ENCODE measurements at places on chromosomes 11 and 22.

- DNase-seq: no peak
These were observed 108.4 kb upstream of the ZC3H12C start for GRCh38 chr11:109984634-109985289.

GRCh38 chr11:7555052-7555699 lies 41.4 kb downstream of the PPFIBP2 start:
- no peak for DNase-seq

GRCh38 chr11:62035293-62035692 lies 67.9 kb upstream of the FTH1 start:
- DNase-seq: no peak

DNA sequence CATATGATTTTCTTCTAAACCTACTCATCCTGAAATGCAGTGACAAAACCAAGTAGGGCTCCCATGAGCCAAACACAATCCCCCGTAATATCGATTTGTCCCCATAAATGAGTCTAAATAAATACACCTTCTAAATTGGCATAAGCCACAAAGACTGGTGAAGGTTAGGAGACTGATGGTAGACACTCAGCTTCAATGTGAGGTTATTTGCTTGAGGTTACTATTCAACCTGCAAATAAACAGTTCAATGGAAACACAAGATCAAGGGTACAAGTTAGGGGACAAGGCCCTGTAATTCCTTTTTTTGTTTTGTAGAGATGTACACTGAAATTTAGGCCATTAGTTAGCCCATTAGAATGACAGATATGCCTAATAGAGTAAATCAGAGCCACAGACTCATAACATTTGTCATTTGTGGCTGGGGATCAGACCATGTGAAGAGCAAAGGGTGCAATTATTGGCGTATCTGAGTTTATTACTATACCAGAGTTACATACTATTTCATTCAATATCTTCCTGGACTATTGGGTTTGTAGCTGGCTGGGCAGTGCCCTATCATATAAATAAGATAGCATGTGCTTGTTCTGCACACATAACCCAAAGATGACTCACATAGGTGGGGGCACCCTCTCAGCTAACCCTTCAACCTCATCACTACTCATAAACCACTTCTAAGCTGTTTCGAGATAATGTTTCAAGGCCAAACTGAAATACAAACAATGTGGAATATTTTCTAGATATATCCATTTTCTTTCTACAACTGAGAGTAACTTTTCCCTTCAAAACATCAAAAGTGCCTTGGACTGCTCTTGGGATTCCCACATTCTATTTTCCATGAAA lies 695.3 kb downstream of the KCNA4 start:
- no peak for DNase-seq

DNA sequence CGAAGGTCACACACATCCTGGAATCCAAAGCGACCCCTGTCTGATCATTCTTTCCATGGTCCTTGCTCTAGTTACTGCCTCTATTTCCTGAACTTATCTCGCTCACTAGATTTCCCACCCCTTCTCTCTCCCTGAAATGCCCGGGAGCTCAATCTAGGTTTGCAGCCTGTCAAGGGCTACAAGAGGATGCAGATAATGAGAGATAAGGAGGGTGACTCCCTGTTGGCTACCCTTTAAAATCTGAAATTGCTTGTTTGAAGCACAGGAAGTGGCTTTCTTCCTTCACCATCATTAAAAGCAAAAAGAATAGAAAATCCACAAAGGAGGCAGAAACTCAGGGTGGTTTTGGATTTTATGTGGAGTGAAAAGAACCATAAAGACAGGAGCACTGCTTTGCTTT lies 13.0 kb upstream of the FLI1 start:
- DNase-seq: no peak

DNA sequence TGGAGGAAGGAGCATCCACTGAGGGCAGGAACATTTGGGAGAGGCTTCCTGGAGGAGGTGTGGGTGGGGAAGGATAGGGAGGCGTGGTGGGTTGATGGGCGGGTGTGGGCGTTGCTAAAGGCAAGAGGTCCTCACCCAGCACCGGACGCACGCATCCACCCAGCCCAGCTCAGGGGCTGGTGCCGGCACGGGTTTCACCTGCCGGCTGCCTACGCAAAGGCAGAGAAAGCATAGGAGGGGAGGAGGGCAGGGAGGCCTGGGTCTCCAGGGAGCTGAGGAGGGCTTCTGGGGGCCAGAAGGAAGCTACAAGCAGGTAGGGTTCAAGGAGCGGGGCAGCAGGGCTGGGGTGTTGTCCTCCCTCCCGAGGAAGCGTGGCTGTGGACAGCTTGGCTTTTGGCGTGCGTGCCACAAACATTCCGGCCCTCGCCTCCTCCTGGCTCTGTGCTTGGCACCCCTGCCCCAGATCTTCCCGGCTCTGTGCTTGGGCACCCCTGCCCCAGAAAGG lies 7.8 kb downstream of the SSH3 start:
- DNase-seq: no peak

GRCh38 chr11:37612146-37612545 lies 1014.1 kb upstream of the RAG2 start:
- no peak for DNase-seq

- peak; percentile 23 for DNase-seq
These were observed 2.9 kb upstream of the ADAMTS8 start for GRCh38 chr11:130431331-130431773.

- DNase-seq: no peak
These were observed 522 bp downstream of the RHOG start for GRCh38 chr11:3840004-3840869.

GRCh38 chr22:26471522-26471921 lies 12.1 kb downstream of the HPS4 start:
- DNase-seq: no peak

- peak; percentile 46 for DNase-seq
These were observed at the start of gene HDAC10 for GRCh38 chr22:50250555-50251476. Gene HDAC10 (minus strand): TSS chr22:50251265. CDS start chr22:50251032, 233 bp downstream.

DNA sequence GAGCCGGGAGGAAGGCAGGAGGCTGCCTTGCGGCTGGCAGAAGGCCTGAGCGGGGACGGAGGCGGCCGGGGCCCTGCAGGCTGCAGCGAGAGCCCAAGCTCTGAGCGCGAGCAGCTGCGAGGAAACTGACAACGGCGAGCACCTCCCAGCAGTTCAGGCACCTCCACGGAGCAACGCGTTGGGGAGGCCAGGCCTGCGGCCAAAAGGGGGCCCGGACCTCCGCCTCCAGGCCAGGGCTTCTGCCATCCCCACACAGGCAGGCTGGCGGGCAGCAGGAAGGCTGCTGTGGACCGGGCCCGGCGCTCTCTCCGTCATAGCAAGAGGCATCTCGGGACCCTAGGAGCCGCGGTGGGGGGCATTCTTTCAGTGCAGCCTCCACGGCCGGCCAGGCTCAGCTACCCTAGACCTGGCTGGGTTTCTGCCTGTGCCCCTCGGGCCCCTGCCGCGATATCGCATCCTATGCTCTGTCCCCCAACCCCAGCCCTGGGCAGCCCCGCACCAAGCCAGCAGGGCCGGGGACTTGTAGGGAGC lies 22.9 kb upstream of the SLC22A12 start:
- DNase-seq: no peak

- no peak for DNase-seq
These were observed 6.7 kb downstream of the ZBTB44 start for GRCh38 chr11:130308059-130308458.

DNA sequence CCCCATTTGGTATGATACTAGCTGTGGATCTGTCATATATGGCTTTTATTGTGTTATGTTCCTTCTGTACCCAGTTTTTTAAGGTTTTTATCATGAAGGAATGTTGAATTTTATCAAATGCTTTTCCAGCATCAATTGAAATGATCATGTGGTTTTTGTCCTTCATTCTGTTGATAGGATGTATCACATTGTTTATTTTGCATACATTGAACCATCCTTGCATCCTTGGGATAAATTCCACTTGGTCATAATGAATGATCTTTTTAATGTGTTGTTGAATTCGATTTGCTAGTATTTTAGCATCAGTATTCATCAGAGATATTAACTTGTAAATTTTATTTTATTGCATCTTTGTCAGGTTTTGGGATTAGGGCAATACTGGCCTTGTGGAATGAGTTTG lies 31.1 kb downstream of the TAF1D start:
- DNase-seq: no peak

- no peak for DNase-seq
These were observed 74.7 kb downstream of the MED15 start for GRCh38 chr22:20582171-20582511.

DNA sequence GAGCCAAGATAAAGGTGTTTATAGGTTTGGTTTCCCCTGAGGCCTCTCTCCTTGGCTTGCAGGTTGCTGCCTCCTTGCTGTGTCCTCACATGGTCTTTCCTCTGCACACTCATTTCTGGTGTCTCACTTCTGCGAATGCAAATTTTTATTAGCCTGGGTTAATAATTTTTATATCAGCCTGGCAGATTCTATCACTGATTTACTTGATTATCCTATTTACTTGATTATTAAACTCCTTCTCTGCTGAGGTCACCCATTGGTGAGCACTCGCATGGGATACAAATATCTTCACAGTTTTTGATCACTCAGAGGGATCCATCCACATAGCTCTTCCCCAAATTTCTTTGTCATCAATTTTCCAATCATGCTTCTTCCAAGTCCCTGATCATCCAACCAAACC lies 90.9 kb upstream of the IGLL5 start:
- DNase-seq: no peak

DNA sequence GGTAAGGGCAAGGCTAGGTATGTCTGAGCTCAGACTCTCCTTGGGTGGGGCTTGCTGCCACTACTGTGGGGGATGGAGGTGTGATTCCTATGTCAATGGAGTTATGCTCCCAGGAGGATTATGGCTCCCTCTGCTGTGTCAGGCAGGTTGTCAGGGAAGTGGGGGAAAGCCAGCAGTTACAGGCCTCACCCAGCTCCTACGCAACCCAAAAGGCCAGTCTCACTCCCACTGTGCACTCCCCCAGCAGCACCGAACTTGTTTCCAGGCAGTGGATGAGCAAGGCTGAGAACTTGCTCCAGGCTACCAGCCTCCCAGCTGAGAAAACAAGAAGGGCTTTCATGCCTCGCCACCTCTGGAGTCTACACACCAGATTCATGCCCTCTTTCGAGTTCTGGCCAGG lies 18.2 kb downstream of the C11orf91 start:
- no peak for DNase-seq

- no peak for DNase-seq
These were observed 626.4 kb downstream of the BRD1 start for GRCh38 chr22:49201046-49201970.

DNA sequence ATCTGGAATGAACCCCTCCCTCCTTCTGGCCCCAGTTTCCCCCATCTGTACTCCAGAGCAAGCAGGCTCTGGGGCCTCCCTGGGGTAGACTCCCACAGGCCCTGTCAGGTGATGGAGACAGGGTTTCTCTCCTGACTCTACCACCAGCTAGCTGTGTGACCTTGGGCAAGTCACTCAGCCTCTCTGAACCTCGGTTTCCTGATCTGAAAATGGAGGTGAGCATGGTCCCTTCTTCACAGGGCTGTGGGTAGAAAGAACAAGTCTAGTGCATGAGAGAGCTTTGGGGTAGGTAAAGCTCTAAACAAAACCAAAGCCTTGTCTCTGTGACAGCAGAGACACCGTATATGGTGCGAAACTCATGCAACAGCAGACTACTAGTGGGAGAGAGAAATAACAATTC lies 5.6 kb downstream of the CD5 start:
- DNase-seq: no peak

DNA sequence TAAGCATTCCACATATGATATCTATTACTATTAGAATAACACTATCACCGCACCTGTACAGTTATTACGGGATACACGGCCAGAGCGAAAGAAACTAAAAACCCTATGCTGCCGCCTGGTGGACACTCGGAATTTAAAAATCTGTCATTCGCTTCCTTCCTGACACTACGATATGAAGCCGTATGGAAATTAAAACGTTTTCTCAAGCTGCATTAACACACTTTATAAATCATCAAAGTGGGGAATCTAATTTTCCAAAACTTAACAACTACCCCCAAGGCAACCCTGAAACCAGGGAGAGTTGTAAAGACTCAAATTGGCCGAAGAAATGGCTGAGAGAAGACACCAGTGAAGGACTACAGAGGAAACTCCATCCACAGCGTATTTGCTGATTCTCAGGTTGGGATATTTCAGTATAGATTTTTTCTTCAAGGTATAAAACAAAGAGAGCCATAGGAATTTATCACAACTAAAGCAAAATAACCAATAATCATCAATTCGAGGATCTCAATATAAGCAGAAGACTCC lies 1.4 kb downstream of the CCDC73 start:
- DNase-seq: peak; percentile 36

DNA sequence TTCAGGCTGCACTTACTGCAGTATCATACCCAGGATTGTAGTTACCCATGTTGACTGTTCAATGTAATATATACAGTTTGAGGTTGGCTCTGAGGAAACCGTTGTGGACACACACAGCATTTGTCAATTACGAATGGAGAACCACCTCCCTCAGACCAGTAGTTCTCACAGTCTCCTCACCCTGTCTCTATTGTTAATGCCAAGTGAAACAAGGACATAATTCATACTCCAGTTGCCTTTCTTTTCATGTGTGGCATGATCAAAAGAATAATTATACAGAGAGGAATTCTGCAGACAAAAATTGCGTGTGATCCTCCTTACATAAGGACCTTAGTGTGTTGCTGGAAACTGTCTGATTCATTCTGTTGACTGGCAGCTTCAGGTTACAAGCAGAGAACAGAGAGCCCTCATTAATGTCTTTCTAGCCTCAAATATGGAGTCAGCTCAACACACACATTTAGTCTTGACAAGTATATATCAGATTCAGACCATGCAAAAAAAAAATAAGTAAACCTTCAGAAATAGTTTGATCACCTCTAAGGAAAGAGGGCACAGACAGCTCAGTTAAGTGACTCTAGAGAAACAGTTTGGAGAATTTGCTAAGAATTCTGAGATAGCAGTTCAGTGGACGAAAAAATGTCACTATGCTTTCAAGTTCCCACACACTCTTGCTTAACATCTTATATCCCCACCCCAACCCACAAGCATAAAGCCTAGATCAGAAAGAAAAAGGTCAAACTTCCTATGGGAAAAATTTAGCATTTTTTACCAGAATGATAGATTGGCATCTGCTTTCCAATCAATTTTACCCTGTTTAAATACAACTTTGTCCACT lies 96.1 kb downstream of the MAML2 start:
- no peak for DNase-seq

GRCh38 chr22:37211075-37211865 lies 1.0 kb downstream of the SSTR3 start:
- no peak for DNase-seq

GRCh38 chr11:7871056-7871455 lies 60.0 kb downstream of the OR10A6 start:
- DNase-seq: no peak

DNA sequence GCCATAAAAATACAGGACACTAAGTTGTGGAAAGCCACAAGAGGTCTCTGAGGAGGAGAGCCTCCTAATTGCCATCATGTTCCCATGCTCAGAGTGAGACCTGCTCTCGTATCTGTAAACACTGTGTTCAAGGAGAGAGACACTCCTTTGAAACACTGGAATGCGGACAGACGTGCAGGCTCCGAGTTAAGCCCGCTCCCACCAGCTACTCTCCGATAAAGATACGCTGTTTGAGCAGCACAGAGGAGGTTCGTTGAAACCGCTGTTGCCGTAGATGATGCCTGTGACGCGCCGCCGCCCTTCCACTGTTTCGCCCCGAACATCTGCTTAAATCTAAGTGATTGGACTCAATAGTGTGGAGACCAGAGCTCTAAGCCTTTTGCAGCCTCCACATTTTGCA lies 25.1 kb downstream of the NUP50 start:
- no peak for DNase-seq

Measured in SHP77 treated with DMSO at 0.1 percent for 48 hours (cell line).